ENCODE measurements at places on chromosomes 13 and 19.
A peak's percentile ranks its signal among the peaks of the same experiment; 100 is the strongest.

- peak; percentile 73 for DNase-seq
Observed at GRCh38 chr19:51607920-51608562, 22.2 kb downstream of the SIGLEC5 start.

GRCh38 chr13:98129059-98129746, 13.7 kb upstream of the FARP1 start:
- DNase-seq: no peak

GRCh38 chr19:1105008-1105872, 1.4 kb downstream of the GPX4 start:
- DNase-seq: peak; percentile 49

DNA sequence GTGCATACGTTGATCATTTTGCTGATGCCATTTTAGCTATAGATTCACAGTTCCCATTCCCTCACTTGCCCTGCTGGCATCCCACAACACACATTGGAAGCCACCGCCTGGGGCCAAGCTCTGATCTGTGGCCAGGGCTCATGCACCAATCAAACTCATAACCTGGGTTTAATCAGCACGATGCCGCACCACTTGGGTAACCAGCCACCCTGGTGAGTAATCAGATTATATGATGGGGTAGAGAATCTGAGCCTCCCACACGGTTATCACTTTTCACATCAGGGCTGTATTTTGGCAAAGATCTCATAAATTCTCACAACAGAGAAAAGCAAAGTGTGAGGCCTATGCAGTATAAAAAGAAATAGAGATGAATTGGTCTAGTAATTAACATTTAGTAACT, 66.0 kb upstream of the TNFRSF19 start:
- no peak for DNase-seq

GRCh38 chr13:34153428-34154180, 335.7 kb downstream of the RFC3 start:
- no peak for DNase-seq

GRCh38 chr13:52869050-52869449, 20.6 kb upstream of the PCDH8 start:
- DNase-seq: no peak

GRCh38 chr13:108350579-108350978, 81.1 kb downstream of the TNFSF13B start:
- DNase-seq: no peak

All from fibroblast of the aortic adventitia (primary cell).